ENCODE measurements at places on chromosomes 11 and 22. TPM values are rescaled to one million over a fixed set of nuclear protein-coding genes. Genes with fewer than 3 reads are reported as not detected.

DNA sequence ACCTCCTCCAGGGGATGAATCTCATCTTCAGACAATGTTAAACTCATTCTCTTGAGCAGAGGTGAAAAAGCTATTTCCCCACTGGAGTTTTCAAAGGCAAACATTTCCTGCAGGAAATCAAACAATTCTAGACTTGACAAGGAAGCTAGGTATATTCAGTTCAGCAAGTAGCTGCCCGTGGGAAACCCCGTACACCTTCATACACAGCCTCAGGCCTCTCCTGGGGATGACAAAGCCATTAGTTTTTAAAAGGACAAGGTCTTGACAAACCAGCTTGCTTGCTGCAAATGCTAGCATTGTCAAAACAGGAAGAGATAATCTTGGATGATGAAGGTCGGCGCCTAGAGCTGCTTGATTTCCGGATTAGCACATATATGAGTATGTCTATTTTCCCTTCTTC, 1630.8 kb upstream of the TENM4 start:
- no peak overlapping the region for H3K4me3 ChIP-seq
- H3K36me3 ChIP-seq: no peaks in the 10 kb centered on the region
- H3K27me3 ChIP-seq: no peaks in the 10 kb centered on the region
- H3K4me1 ChIP-seq: no peaks in the 10 kb centered on the region

DNA sequence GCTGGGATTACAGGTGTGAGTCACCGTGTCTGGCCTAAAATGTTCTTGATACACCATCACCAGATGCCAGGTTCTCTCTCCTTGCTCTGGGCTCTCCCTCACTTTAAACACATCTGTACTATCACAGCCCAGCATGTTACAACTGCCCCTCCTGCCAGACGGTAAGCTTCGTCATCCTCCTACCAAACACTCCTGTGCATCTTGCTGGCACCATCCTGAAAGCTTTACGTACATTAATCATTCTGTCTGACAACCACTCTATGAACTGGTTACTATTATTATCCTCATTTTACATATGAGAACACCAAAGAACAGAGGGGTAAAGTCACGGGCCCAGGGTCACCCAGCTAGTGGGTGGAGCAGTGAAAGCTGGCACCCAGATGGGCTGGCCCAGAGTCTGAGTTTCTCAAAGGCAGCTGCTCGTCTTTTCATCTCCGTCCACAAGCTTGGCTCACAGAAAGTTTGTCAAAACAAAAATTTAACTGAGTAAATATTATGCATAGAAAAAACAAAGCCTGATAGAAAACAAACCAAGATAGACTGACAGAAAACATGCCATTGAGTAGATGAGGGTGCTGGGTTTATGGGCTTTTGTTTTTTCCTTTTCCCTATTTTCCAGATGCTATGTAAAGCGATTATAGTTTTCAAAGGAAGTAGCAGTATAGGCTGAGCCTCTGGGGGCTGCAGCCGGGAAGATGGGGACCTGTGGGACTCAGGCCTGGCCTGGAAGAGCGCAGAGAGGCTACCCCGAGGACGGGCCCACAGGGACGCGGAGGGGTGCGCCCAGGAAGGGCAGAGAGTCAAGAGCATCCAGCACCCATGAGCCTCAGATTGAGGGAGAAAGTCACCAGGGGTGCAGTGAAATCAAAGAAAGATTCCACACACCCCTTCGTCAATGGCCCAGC, 9.5 kb downstream of the PLA2G6 start:
- no peak for DNase-seq
- H3K27ac ChIP-seq: no peak overlapping the region
- no peaks in the 10 kb centered on the region for H3K36me3 ChIP-seq
- peaks cover 39% of the 10 kb centered on the region for H3K4me1 ChIP-seq
- no peaks in the 10 kb centered on the region for H3K27me3 ChIP-seq

GRCh38 chr11:13055200-13055599, 46.1 kb downstream of the RASSF10 start:
- H3K36me3 ChIP-seq: no peaks in the 10 kb centered on the region
- H3K27ac ChIP-seq: no peak overlapping the region
- peaks cover 8% of the 10 kb centered on the region for H3K27me3 ChIP-seq
- DNase-seq: no peak
- H3K4me1 ChIP-seq: no peaks in the 10 kb centered on the region
- no peak overlapping the region for H3K4me3 ChIP-seq

Gene OR52B6
- not detected for total RNA-seq

- H3K27me3 ChIP-seq: no peaks in the 10 kb centered on the region
- no peaks in the 10 kb centered on the region for H3K36me3 ChIP-seq
These were observed 77.6 kb upstream of the ANO3 start for GRCh38 chr11:26254378-26254777.

Gene RAG2
- not detected for total RNA-seq

DNA sequence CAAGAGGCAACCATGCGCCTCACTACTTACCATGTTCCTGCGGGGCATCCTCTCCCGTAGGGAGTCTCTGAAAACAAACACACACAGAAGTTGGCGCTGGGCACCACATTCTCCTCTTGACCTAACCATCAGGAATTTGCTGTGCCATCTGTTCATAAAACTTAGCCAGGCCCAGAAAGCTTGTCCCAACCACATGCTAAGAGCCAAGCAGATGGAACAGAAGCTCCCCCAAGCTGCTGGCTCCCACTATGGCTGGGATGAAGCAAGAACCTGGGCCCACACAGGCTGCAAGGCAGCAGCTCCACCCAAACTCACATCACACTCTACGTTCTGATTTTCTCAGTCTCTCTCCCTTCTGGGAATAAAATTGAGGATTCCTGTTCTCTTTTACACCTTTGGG, 17.4 kb downstream of the HPS4 start:
- H3K27me3 ChIP-seq: no peaks in the 10 kb centered on the region
- H3K27ac ChIP-seq: no peak overlapping the region
- peaks cover 92% of the 10 kb centered on the region for H3K36me3 ChIP-seq
- H3K4me3 ChIP-seq: no peak overlapping the region
- peaks cover 2% of the 10 kb centered on the region for H3K4me1 ChIP-seq

Gene HORMAD2
- not detected for total RNA-seq

DNA sequence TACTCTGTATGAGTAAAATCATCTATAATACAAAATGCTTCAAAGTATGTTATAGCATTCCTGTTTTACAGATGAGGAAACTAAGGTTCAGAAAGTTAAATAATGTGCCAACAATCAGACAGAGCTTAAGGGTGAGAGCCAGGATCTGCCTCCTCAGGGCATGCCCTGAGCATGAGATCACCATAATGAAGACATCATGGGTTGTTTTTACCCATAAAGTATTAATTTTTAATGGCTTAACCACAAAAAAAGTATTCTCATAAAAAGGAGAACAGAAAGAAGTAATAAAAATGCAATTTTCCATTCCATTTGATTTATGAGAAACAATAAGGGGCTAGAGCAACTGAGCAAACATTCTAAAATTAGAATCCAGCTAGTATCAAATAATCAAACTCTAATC, 534.3 kb upstream of the ARHGAP42 start:
- H3K4me3 ChIP-seq: no peak overlapping the region
- no peaks in the 10 kb centered on the region for H3K36me3 ChIP-seq
- no peak overlapping the region for H3K27ac ChIP-seq
- DNase-seq: no peak
- H3K27me3 ChIP-seq: no peaks in the 10 kb centered on the region
- no peaks in the 10 kb centered on the region for H3K4me1 ChIP-seq

Gene RFPL2
- total RNA-seq: not detected

DNA sequence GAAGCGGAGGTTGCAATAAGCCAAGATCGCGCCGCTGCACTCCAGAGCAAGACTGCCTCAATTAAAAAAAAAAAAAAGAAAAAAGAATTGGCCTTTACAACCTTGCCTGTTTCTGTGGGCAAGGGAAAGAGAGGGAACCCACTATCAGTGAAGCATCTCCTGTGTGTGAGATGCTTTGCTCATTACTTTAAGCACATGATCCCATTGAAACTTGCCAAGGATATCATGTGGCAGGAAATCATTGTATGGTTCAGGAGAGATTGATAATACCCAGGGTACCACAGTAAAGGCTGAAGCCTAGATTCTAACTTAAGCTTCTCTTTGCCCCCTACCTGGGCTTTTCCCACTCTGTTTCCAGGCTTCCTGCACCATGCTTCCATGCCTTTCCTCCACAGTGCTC, 3.6 kb downstream of the LDLRAD3 start:
- H3K4me3 ChIP-seq: no peak overlapping the region
- no peaks in the 10 kb centered on the region for H3K36me3 ChIP-seq
- DNase-seq: no peak
- H3K27ac ChIP-seq: no peak overlapping the region
- peaks cover 5% of the 10 kb centered on the region for H3K4me1 ChIP-seq

Gene SHANK2
- 0.22 TPM for total RNA-seq

DNA sequence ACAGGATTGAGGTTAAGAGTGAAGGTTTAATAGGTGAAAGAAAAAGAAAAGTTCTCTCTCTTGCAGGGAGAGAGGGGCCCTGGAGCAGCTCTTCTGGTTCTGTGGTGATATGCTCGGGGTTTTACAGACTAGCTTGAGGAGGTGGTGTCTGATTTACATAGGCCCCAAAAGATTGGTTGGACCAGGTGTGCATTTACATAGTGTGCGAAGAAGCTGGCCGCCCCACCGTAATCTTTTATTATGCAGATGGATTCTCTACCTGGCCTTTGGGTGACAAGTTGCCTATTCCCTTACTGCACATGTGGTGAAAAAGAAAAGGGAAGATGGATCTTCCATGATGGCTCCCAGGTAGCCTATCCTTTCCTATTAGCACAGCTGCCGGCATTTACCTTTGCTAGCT, 219.9 kb upstream of the GRIA4 start:
- no peak for DNase-seq
- H3K4me3 ChIP-seq: no peak overlapping the region
- no peaks in the 10 kb centered on the region for H3K27me3 ChIP-seq
- no peaks in the 10 kb centered on the region for H3K4me1 ChIP-seq
- no peak overlapping the region for H3K27ac ChIP-seq

- H3K4me3 ChIP-seq: no peak overlapping the region
- H3K36me3 ChIP-seq: peaks cover 6% of the 10 kb centered on the region
- H3K4me1 ChIP-seq: peaks cover 49% of the 10 kb centered on the region
- H3K27ac ChIP-seq: peak overlapping the region; percentile 71
These were observed 5.4 kb upstream of the MADD start for GRCh38 chr11:47264521-47264920.

DNA sequence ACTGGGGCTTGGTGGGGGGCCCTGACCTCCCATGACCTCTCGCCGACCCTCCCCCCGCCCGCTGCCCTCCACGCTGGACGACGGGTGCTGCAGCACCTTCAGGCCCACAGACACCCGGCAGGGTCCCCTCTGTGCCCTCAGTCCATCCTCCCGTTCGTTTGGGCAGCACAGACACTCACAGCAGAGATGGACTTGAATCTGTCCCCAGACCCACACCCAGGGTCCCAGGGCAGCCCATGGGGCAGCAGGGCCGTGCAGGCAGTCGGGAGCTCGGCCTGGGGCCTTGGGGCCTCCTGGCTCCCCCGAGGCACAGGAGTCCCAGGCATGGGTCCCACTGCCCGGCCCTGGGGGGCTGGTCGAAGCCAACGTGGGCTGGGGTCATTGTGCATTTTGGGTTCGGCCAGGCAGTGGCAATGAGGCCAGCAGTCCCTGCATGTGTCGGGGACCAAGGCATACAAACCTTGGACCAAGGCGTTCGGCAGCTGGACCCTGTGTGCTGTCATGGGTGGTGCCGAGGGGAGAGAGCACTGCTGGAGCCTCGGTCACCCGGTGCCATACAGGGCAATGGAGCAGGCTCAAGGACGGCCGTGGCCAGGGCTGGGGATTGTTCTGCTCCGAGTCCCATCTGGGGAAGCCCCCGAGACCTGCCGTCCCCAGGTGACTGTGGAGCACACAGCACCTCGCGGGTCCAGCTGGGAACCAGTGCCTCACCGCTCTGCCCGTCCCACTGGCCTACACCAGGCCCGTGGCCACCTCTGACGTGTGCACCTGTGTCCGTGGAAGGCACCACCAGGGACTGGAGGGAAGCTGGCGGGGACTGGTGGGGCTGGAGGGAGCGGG, 19.3 kb upstream of the BRSK2 start:
- H3K27ac ChIP-seq: no peak overlapping the region
- H3K27me3 ChIP-seq: peaks cover 17% of the 10 kb centered on the region
- H3K4me1 ChIP-seq: no peaks in the 10 kb centered on the region
- H3K36me3 ChIP-seq: no peaks in the 10 kb centered on the region

GRCh38 chr11:3796801-3797328, 489 bp downstream of the NUP98 start:
- H3K4me1 ChIP-seq: peaks cover 22% of the 10 kb centered on the region
- H3K27ac ChIP-seq: peak overlapping the region; percentile 94
- H3K4me3 ChIP-seq: peak overlapping the region; percentile 86
- DNase-seq: no peak
- no peaks in the 10 kb centered on the region for H3K27me3 ChIP-seq

- H3K27ac ChIP-seq: no peak overlapping the region
- H3K4me3 ChIP-seq: no peak overlapping the region
- H3K36me3 ChIP-seq: no peaks in the 10 kb centered on the region
- DNase-seq: no peak
- peaks cover 4% of the 10 kb centered on the region for H3K4me1 ChIP-seq
These were observed 210.6 kb downstream of the SWAP70 start for GRCh38 chr11:9874466-9874865.

Gene WEE1
- 82.1 TPM for total RNA-seq

Gene ASPHD2
- total RNA-seq: 0.64 TPM

Gene TMEM191C
- total RNA-seq: 5.8 TPM

GRCh38 chr11:69253028-69253427, 40.9 kb upstream of the MYEOV start:
- H3K4me1 ChIP-seq: peaks cover 6% of the 10 kb centered on the region
- no peak for DNase-seq
- no peaks in the 10 kb centered on the region for H3K36me3 ChIP-seq
- no peak overlapping the region for H3K27ac ChIP-seq
- peaks cover 34% of the 10 kb centered on the region for H3K27me3 ChIP-seq

Gene MS4A7
- total RNA-seq: not detected

DNA sequence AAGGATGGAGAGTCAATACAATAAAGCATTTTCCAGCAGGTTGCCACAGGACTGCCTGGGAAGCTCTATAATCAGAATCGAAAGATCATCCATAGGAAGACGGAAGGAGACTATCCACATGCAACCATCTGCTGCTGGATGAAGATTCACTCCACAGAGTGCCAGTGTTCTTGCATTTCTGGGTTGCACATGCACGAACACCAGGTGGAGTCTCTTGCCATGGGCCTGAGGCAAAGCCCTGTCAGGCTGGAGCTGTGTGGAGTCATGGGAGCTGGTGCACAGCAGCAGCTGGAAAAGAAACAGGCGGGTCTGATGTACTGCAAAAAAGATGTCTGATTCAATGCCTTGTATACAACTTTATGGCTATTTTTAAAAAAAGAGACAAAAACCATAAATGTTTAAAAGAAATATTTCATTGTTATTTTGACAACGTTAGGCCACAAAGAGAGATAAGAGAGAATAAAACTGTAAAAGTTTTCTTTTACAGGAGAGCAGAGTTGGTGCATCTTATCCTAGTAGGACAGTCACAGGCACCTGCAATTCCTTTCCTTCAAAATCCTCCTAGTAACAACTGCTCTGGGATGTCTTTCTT, 12.9 kb upstream of the FAT3 start:
- no peaks in the 10 kb centered on the region for H3K4me1 ChIP-seq
- no peak overlapping the region for H3K4me3 ChIP-seq
- no peaks in the 10 kb centered on the region for H3K36me3 ChIP-seq

DNA sequence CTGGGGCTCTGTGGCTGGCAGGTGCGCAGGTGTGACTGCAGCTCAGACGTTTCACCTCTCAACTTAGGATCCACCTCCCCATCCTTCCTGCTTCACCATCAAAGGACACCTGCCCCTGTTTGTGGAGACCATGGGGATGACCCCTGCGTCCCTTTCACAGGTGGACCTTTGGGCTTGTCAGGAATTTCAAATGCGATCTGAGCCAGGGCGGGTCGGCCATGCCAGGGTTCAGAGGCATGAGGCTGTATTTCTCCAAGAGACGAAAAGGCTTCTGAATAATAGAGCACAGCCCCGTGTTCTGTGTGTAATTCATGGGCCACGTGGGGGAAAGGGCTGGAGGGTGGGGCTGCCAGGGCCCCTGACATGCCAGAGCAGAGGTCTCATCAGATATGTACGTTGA, 668.0 kb downstream of the BRD1 start:
- H3K4me1 ChIP-seq: no peaks in the 10 kb centered on the region
- no peak overlapping the region for H3K4me3 ChIP-seq
- no peak for DNase-seq
- no peaks in the 10 kb centered on the region for H3K27me3 ChIP-seq
